Adrenal gland (tissue), 19 donors: ENCODE measurements at places on chromosomes 13 and 19. TPM values are rescaled to one million over a fixed set of nuclear protein-coding genes. Genes with fewer than 3 reads are reported as not detected.
A peak's percentile ranks its signal among the peaks of the same experiment; 100 is the strongest.

DNA sequence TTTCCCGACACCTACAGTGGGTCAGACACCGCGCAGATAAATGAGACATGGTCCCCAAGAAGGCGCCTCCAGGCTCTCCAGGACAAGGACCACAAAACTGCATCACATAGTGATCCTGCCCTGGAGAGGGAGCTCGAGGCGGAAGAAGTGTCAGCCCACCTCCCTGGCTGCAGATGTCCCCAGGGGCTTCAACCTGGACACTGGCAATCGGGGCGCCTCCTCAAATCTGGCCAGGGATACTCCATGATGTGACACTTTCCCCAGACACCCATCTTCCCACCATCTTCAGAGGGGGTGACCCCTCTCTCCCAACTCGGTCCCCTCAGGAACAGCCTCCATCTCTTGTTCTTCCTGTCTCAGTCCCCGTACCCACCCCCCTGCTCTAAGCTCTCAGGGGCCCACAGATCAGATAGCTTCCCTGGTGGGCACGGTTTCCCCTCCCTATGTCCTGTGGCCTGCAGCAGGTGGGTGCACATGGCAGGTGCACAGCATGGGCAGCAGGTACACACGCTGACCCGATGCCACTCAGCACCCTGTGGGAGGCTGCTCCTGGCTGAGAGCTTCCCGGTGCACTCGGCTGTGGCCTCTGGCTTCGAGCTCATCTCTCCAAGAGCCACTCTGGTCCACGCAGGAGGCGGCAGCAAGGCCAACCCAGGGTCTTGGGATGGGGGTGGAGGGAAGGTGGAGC, 61.2 kb downstream of the PEPD start:
- H3K36me3 ChIP-seq: peaks cover 13% of the 10 kb centered on the region
- DNase-seq: no peak
- no peak overlapping the region for H3K27ac ChIP-seq
- no peaks in the 10 kb centered on the region for H3K27me3 ChIP-seq

DNA sequence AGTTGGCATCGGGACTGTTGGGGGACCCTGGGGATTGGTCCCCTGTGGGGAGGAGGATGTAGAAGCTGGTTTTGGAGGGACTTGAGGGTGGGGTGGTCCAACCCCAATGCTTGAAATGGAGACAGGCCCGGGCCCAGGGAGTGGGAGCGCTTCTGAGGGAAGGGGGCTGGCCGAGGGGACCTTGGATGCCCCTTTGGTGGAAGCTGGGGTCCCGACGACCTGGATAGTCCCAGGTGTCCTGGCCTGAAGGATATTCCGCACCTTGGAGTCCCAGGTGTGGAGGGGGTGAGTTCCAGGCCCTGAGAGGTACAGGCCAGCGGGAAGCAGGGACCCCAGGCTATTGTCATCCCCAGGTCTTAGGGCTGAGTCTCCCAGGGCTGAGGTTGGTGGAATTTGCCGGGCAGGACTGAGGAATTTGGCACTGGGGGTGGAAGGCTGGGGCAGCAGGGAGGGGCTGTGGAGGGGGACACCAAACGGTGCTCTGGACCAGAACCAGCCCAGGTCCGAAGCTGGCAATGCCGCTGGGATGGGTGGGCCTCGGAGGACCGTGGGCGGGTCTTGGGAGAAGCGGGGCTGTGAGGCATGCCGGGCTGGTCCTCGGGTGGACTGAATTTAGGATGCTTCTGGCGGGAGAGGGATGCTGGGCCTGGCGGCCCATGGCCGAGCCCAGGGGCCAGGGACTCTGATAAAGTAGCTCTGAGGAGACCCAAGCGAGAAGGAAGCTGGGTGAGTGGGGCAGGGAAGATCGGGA, 1.8 kb downstream of the HDGFL2 start:
- DNase-seq: no peak
- H3K4me1 ChIP-seq: peaks cover 20% of the 10 kb centered on the region
- no peak overlapping the region for H3K27ac ChIP-seq
- no peaks in the 10 kb centered on the region for H3K27me3 ChIP-seq

GRCh38 chr13:28496188-28496564, 1.2 kb upstream of the FLT1 start:
- peaks cover 59% of the 10 kb centered on the region for H3K27me3 ChIP-seq
- no peak overlapping the region for H3K4me3 ChIP-seq
- H3K36me3 ChIP-seq: no peaks in the 10 kb centered on the region
- no peak overlapping the region for H3K27ac ChIP-seq
- peaks cover 21% of the 10 kb centered on the region for H3K4me1 ChIP-seq

- H3K4me1 ChIP-seq: no peaks in the 10 kb centered on the region
- no peaks in the 10 kb centered on the region for H3K27me3 ChIP-seq
- H3K27ac ChIP-seq: no peak overlapping the region
- DNase-seq: peak; percentile 39
Measured at GRCh38 chr13:51397262-51397941, 55.4 kb downstream of the INTS6 start.

CBARP gene
- total RNA-seq: 0.67 TPM

DNA sequence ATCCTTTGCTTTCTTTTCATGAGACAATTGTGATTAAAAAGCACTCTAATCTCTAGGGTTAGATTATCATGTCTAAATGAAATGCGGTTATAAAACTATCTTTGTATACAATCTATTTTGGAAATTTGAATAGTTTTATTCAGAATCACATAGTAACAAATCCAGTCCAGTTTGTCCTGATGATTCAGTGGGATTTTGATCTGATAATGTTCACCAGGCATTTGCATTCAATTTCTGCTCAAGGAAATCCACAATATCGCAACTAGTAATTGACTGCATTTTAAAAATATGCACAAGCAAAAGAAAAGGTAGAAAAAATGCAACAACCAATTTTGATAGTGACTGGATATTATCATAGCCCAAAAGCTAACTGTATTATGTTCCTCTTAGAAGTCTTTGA, 63.8 kb downstream of the ITGBL1 start:
- no peaks in the 10 kb centered on the region for H3K27me3 ChIP-seq
- no peaks in the 10 kb centered on the region for H3K36me3 ChIP-seq
- no peak overlapping the region for H3K27ac ChIP-seq
- DNase-seq: no peak
- no peaks in the 10 kb centered on the region for H3K4me1 ChIP-seq
- no peak overlapping the region for H3K4me3 ChIP-seq

GRCh38 chr13:43242040-43242439, 218.7 kb downstream of the DNAJC15 start:
- no peaks in the 10 kb centered on the region for H3K36me3 ChIP-seq
- H3K27me3 ChIP-seq: no peaks in the 10 kb centered on the region
- no peaks in the 10 kb centered on the region for H3K4me1 ChIP-seq
- no peak for DNase-seq
- H3K27ac ChIP-seq: no peak overlapping the region
- no peak overlapping the region for H3K4me3 ChIP-seq

DNA sequence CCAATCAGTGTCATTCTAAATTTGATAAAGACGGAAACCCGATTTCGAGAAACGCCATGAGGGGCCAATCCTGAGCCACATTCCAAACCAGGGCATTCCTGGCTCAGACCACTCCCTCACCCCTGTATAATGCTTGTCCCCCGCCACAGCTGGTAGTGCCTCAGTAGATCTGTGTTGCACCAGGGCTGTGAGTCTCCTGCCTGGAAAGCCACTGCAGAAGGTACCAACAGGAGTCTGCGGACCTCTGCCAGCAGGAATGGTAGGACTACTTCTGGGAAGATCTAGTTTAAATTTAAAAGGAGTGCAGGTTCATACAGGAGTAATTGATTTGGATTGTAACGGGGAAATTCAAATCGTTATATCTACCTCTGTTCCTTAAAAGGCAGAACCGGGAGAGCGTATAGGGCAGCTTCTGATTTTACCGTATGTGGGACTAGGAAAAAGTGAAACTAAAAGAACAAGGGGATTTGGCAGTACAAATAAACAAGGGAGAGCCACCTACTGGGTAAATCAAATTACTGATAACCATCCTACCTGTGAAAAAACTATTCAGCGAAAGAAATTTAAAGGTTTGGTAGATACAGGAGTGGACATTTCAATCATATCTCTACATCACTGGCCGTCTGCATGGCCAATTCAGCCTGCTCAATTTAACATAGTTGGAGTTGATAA, 20.8 kb upstream of the ZNF266 start:
- H3K27ac ChIP-seq: no peak overlapping the region
- no peaks in the 10 kb centered on the region for H3K4me1 ChIP-seq
- H3K4me3 ChIP-seq: no peak overlapping the region
- no peaks in the 10 kb centered on the region for H3K36me3 ChIP-seq
